Activated CD4-positive, alpha-beta T cell treated with anti-CD3 and anti-CD28 coated beads, Interleukin-2, amount 10 ng/mL, durations not matched to agents 24 days and 14 days (primary cell): ENCODE measurements at places on chromosomes 7 and 10. TPM values are rescaled to one million over a fixed set of nuclear protein-coding genes. Genes with fewer than 3 reads are reported as not detected.

DNA sequence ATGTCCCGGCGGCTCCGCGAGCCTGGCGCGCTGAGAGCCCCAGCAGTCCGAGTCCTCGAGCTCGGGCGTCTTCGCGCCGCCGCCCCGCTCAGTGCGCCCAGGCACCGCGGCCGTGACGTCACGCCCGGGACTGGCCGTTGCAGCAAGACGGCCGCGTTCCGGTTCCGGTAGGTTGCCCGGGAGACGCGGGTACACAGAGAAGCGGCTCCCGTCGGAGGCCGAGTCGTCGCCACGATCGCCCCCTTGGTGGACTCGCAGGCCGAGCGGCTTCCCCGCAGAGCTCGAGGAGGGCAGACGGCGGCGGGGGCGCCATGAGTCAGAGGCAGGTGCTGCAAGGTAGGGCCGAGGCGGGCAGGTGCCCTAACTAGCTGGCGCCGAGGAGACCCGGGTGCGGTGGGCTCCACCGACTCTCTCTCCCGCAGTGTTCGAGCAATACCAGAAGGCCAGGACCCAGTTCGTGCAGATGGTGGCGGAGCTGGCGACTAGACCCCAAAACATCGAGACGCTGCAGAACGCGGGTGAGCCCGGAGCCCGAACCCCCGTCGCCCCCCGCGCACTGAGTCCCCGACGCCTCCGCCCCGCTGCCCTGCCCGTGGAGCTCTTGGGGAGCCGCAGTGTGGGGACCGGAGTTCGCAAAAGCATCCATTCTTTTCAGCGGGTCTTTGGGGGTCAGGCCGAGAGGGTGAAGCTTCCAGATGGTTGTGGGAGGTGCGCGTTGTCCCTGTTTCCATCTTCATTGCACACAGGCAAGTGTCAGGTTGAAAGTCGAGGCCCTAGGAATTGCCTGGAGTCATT lies at the start of gene SPAG6:
TSS of gene SPAG6 (plus strand) at position 196 of the 795 bp plus-strand sequence. CDS start at position 312, 116 bp downstream.
- peaks cover 20% of the 10 kb centered on the region for H3K4me1 ChIP-seq
- H3K4me3 ChIP-seq: peak within 1 kb of the TSS; percentile 68
- peak within 1 kb of the TSS; percentile 67 for H3K27ac ChIP-seq
- DNase-seq: peak; percentile 89
- peaks cover 70% of the 10 kb centered on the region for H3K27me3 ChIP-seq
- peaks cover 3% of the 10 kb centered on the region for H3K36me3 ChIP-seq

DNA sequence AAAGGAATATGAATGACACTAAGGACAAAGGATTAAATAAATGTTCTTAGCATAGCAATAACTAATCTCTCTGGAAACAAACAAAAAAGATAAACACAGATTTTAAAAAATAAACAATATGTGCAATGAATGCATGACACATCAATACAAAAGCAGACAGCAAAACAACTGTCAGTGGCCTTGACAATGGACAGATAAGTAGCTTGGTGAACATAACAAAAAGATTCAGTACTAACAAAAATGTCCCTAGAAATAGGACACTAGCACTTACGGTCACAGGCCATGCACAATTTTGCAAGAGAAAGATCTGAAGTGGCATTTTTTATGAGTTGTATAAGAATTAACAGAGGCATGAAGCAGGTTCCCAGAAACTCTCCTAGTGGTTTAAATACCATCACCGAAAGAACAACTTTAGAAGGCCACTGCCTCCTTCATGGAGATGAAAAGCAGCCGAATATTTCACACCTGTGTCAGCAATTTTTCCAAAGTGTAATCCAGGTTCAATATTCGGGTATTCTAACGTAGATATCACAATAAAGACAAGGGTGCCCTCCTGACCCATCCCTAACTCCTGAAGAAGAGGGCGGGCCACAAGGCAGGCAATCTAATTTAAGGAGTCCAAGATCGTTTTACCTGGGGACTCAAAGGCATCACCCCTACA lies 231.3 kb upstream of the MKLN1 start:
- H3K36me3 ChIP-seq: peaks cover 33% of the 10 kb centered on the region
- H3K4me3 ChIP-seq: no peak overlapping the region
- no peaks in the 10 kb centered on the region for H3K27me3 ChIP-seq
- no peak for DNase-seq
- H3K4me1 ChIP-seq: peaks cover 20% of the 10 kb centered on the region
- no peak overlapping the region for H3K27ac ChIP-seq

GRCh38 chr10:63561341-63561740 lies 40.1 kb downstream of the REEP3 start:
- H3K27ac ChIP-seq: no peak overlapping the region
- DNase-seq: no peak
- no peak overlapping the region for H3K4me3 ChIP-seq

- H3K27ac ChIP-seq: no peak overlapping the region
- peak; percentile 51 for DNase-seq
- peaks cover 8% of the 10 kb centered on the region for H3K4me1 ChIP-seq
Measured at GRCh38 chr7:156604836-156605695, 35.5 kb upstream of the RNF32 start.

FKBP14 gene
- total RNA-seq: 8.2 and 8.6 TPM in 2 replicates

DNA sequence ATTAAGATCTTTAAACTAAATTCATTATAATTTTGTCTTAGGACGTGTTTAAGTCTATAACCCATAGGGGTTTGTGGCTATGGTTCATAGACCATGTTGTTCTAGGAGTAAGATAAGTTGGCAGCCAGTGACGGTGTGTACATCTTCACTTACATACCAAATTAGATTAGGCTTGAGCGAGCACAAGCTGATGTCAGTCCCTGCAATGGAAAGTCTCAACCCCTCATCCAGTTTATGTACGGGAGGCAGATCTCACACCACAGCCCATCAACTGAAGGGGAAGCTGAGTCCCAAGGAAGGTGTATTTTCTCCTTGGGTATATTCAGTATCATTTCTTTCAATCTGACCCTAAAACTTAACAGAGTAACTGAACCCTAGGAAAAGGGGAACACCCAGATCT lies 5.1 kb upstream of the SMC3 start:
- no peaks in the 10 kb centered on the region for H3K36me3 ChIP-seq
- peaks cover 43% of the 10 kb centered on the region for H3K27me3 ChIP-seq
- no peak overlapping the region for H3K27ac ChIP-seq
- H3K4me1 ChIP-seq: peaks cover 9% of the 10 kb centered on the region

DNA sequence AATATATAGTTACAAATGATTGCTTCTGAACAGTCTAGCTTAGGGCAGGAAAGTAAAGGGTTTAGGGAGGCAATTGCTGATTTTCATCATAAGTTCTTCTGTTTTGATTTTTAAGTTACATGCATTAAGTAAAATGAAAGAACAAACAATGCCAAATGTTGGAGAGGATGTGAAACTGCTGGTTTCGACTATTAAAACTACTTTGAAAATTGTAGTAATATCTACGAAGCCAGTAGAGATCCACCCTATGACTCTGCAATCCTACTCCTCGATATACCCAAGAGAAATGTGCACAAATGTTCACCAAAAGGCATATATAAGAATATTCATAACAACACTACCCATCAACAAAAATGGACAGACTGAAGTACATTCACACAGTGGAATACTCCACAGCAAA lies 24.3 kb downstream of the PDZD8 start:
- no peak for DNase-seq
- H3K4me1 ChIP-seq: peaks cover 28% of the 10 kb centered on the region
- peaks cover 5% of the 10 kb centered on the region for H3K36me3 ChIP-seq

DNA sequence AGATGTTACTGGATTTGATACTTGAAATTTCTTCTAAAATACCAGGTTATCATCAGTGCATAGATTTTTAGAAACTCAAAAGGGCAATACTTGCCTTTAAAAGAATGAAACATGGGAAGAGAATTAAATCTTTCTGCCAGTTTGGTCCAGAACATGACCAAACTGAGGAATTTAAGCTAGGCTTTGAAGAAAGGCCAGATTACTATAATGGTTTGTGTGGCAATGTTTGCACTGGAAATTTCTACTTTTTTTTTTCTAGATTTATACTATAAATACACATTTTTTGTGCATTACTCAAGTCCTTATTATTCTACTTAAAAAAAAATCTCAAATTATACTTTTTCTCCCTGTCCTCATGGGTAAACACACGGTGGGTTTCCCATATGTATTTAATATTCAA lies 9.2 kb downstream of the MKX start:
- DNase-seq: no peak
- no peaks in the 10 kb centered on the region for H3K36me3 ChIP-seq
- H3K4me1 ChIP-seq: no peaks in the 10 kb centered on the region
- H3K27me3 ChIP-seq: peaks cover 51% of the 10 kb centered on the region
- no peak overlapping the region for H3K4me3 ChIP-seq

- H3K4me1 ChIP-seq: no peaks in the 10 kb centered on the region
- no peaks in the 10 kb centered on the region for H3K27me3 ChIP-seq
- DNase-seq: no peak
- no peak overlapping the region for H3K4me3 ChIP-seq
Measured at GRCh38 chr7:57424515-57425238, 25.3 kb upstream of the ZNF716 start.

- no peak overlapping the region for H3K27ac ChIP-seq
- no peak overlapping the region for H3K4me3 ChIP-seq
- H3K36me3 ChIP-seq: no peaks in the 10 kb centered on the region
- peaks cover 7% of the 10 kb centered on the region for H3K27me3 ChIP-seq
- no peak for DNase-seq
Measured at GRCh38 chr10:12934777-12935176, 66.7 kb downstream of the CCDC3 start.

- peaks cover 9% of the 10 kb centered on the region for H3K27me3 ChIP-seq
- no peak overlapping the region for H3K27ac ChIP-seq
- peaks cover 9% of the 10 kb centered on the region for H3K4me1 ChIP-seq
- DNase-seq: no peak
Measured at GRCh38 chr10:88120075-88120474, 256.6 kb downstream of the PTEN start.

DNA sequence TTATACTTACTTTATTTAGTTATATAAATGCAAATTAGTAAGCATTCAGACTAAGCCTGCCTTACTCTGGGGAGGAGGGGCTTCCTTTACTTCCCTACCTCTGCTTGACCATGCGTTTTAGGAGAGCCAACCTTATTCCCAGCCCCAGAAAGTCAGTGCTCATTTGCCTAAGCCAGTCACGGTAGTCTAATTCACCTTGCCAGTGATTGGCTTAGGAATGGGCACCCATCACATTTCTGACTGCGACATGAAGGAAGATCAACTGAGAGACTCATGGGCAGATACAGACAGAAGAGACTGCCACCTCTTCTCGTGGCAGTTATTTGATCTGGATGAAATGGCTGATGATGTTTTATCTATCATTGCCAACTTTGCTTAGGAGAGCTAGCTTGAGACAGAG lies 29.5 kb downstream of the RPA3 start:
- H3K27me3 ChIP-seq: no peaks in the 10 kb centered on the region
- H3K27ac ChIP-seq: no peak overlapping the region
- DNase-seq: no peak

DNA sequence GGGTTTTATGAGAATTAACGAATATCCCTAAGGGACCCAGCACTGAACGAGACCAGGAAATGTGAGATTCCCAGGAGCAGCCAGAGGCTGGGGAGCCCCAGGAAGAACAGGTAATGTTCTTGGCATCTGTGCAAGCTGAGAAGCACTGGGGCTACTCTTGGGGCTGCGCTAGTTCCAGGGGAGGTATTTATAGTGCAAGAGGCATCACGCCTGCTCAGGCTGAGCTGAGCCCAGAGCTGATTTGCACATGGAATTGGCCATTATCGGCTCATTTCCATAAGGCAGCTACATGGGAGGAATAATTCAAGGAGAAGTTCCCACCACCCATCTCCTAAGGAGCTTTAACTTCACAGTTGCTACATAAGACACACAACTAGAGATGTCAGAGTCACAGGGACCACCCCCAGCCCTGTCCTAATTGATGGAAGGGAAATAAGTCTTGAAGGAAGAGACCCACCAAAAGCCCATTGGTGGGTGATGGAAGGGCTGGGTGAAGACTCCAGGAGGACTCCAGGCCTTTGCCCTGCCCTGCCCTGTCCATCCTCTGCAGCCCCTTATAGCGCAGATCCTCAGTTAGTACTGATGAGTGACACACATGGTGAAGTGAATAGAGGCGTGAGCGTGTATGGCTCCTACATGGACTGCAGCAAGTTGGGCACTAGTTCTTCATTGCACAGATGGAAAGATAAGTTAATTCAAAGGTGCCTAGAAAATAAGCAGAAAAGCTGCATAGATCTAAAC lies 178.9 kb downstream of the GRID1 start:
- H3K27me3 ChIP-seq: peaks cover 10% of the 10 kb centered on the region
- no peaks in the 10 kb centered on the region for H3K36me3 ChIP-seq
- H3K4me1 ChIP-seq: no peaks in the 10 kb centered on the region
- H3K27ac ChIP-seq: no peak overlapping the region
- H3K4me3 ChIP-seq: no peak overlapping the region

GRCh38 chr10:66642217-66642616 lies 283.6 kb upstream of the LRRTM3 start:
- H3K27me3 ChIP-seq: no peaks in the 10 kb centered on the region
- no peaks in the 10 kb centered on the region for H3K4me1 ChIP-seq
- no peaks in the 10 kb centered on the region for H3K36me3 ChIP-seq
- no peak for DNase-seq
- H3K27ac ChIP-seq: no peak overlapping the region
- H3K4me3 ChIP-seq: no peak overlapping the region

KLF14 gene
- not detected in 2 replicates for total RNA-seq

- H3K36me3 ChIP-seq: peaks cover 18% of the 10 kb centered on the region
- no peaks in the 10 kb centered on the region for H3K27me3 ChIP-seq
- no peak overlapping the region for H3K27ac ChIP-seq
Measured at GRCh38 chr7:2251381-2251780, 9.4 kb downstream of the NUDT1 start.

DNA sequence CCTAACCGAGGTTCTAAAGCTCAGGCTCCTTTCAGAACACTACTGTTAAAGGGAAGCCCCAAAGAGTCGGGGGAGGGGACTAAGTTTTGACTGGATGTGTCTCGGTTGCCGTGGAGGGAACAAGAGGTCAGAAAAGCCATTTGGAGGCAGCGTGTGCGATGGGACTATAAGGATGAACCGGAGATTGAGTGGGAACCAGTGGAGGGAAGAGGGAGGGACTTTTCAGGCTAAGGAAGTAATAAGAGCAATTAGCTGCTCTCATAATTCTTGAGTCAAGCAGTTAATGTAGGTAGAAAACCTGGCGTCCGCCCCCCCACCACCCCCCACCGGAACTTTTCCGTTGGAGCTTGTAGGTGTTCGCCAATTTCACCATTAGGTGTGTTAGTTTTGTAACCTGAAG lies 491 bp upstream of the AKAP9 start:
- H3K27me3 ChIP-seq: peaks cover 10% of the 10 kb centered on the region
- H3K4me3 ChIP-seq: peak overlapping the region; percentile 89
- DNase-seq: peak; percentile 78
- H3K4me1 ChIP-seq: peaks cover 20% of the 10 kb centered on the region
- peak overlapping the region; percentile 88 for H3K27ac ChIP-seq

GRCh38 chr7:67913604-67914003 lies 917.0 kb downstream of the TYW1 start:
- no peaks in the 10 kb centered on the region for H3K36me3 ChIP-seq
- H3K4me1 ChIP-seq: no peaks in the 10 kb centered on the region
- H3K27ac ChIP-seq: no peak overlapping the region

GRCh38 chr10:107914450-107915214 lies 750.1 kb upstream of the SORCS1 start:
- DNase-seq: no peak
- H3K4me3 ChIP-seq: no peak overlapping the region
- no peaks in the 10 kb centered on the region for H3K4me1 ChIP-seq

GRCh38 chr10:104104926-104105325 lies 17.0 kb upstream of the SFR1 start:
- H3K27ac ChIP-seq: no peak overlapping the region
- peaks cover 11% of the 10 kb centered on the region for H3K4me1 ChIP-seq
- H3K27me3 ChIP-seq: peaks cover 11% of the 10 kb centered on the region
- H3K36me3 ChIP-seq: no peaks in the 10 kb centered on the region
- no peak overlapping the region for H3K4me3 ChIP-seq
